CD4-positive, alpha-beta T cell treated with Interleukin-17A for 4 hours (primary cell): ENCODE measurements at places on chromosomes 1 and 21.
A peak's percentile ranks its signal among the peaks of the same experiment; 100 is the strongest.

DNA sequence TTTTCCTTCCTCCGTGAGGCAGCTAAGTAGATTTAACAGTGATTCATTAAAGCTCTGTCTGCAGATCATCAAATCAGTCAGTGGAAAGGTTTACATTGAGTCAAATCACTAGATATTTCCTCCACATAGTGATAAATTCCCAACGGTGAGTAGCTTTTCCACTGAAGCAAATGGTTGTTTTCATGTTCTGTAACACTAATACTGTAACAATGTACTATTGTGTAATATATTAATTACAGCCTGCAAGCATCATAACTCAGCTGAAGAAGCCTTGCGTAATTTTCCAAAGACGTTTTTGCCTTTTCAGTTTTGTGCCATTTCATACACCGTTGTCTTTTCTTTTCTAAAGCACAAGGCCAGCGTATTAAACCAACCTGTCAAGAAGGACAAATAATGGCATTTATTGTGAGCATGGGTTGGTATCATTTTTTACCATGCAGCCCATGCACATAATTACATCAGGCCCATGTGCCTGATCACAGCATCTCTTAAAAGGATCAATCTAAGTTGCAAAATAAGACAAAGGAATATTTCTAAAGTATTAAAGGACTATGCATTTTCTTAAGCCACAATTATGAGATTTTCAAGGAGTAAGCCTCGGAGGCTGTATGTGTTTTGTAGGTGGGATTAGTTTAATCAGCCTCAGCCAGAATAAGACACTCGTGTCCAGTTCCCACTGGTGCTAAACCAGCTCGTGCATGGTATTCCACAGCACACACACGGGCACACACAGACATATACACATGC is 16.7 kb upstream of the PDE9A start:
- no peak for DNase-seq

DNA sequence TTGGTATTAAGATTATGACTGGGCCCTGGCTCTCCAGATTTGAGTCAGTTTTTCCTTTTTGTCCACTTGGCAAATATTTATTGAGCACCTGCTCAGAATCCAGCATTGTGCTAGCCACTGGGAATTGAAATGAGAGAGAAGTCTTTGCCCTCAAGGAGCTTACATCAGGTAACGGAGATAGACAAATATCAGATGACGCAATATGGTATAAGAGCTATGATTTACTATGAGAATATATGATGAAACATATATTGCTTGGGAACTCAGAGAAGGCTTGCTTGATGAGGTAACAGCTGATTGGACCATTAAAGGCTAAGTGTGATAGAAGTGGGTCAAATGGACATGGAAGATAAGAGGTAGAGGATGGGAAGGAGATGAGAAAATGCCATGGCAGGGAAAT is 41.0 kb upstream of the GPR88 start:
- no peak for DNase-seq

DNA sequence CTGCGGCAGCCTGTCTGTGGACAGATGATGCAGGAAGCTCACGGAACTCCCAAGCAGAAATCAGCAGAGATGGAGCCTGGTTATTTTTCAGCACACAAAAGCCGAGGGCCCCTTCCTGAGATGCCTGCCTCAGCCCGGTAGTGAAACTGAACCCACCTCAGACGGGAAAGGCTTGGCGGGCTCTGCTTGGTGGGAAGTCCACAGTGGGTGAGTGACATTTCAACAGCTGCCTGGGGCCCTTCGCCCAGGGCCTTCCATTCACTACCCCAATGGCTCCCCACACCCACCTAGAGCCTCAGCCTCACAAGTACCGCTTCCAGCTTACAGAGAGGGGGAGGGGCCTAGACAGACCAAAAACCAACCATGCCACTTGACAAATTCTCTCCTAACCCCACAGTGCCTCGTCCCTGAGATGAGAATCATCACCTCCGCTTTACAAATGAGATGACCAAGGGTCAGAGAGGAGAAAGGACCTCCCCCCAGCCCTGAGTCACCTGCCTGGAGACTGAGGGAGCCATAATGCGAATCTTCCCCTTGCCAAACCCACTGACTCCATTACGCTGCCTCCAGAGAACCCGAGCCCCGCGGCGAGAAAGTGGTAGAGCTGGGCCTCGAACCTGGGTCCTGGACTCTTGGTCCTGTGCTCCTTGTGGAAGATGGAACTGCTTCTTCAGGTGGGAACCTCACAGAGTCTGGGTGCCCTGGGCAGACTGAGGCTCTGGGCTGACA is 3.4 kb upstream of the ECE1 start:
- DNase-seq: peak; percentile 71

DNA sequence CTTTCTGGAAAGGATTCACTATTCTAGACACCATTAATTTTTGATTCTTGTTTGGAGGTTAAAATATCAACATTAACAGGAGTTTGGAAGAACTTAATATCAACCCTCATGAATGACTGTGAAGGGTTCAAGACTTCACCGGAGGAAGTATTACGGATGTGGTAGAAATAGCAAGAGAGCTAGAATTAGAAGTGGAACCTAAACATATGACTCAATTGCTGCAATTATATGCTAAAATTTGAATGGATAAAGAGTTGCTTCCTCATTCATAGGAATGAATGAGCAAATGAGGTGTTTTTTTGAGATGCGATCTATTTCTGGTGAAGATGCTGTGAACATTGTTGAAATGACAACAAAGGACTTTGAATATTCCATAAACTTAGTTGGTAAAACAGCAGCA is 77.9 kb upstream of the TNFSF4 start:
- DNase-seq: no peak

- no peak for DNase-seq
Measured at GRCh38 chr1:176444286-176444685, 18.7 kb upstream of the PAPPA2 start.

DNA sequence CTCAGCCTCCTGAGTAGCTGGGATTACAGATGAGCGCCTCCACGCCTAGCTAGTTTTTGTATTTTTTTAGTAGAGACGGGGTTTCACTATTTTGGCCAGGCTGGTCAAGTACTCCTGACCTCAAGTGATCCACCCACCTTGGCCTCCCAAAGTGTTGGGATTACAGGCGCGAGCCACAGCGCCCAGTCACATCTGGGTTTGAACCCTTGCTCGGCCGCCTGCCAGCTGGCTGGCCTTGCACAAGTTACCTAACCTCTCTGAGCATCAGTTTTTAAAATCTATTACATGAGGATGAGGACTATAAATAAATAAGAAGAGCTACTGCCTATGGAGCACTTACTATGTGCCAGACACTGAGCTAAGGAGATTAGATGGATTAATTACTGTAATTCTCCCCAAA is 17.7 kb upstream of the PADI2 start:
- no peak for DNase-seq

GRCh38 chr21:45926281-45926680 is 55.3 kb upstream of the COL6A1 start:
- DNase-seq: no peak

GRCh38 chr21:43909741-43910400 is 44.8 kb downstream of the AGPAT3 start:
- DNase-seq: no peak

DNA sequence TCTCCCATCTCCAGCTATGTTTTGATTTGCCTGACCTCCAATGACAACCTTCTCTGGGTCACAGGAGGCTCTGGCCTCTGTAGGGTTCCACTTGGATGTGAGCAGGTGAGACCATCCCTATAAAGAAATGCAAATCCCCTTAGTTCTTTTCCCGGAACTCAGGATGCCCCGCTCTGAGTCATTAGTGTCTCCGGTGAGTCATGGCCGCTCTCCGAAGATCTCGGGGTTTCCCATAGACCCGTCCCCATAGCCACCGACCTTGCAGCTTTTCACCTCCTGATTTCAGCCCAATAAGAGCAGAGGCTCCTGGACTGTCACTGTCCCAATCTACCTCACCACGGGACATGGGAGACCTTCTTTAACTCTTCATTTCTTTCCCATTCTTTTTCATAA is 98.2 kb downstream of the PGBD5 start:
- no peak for DNase-seq

- DNase-seq: no peak
Measured at GRCh38 chr1:232134365-232134764, 495.6 kb downstream of the SIPA1L2 start.

DNA sequence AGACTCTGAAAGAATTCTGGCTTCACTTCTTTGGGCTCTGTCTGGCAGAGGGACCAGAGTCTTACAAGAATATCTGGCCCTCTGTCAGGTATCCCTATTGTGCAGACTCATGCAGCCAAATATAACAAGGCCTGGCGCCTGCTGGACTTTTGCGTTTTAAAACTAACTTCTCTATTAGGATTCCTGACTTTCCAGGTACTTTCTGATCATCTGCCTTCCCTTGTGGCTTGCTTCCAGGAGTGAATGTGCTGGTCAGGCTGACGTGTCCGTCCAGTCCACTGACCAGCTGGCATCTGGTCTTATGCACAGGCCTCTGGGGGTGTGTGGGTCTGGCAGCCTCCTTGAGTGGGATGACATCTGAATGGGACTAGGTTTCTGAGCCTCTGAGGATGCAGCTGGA is 8.6 kb upstream of the RAB29 start:
- DNase-seq: no peak

DNA sequence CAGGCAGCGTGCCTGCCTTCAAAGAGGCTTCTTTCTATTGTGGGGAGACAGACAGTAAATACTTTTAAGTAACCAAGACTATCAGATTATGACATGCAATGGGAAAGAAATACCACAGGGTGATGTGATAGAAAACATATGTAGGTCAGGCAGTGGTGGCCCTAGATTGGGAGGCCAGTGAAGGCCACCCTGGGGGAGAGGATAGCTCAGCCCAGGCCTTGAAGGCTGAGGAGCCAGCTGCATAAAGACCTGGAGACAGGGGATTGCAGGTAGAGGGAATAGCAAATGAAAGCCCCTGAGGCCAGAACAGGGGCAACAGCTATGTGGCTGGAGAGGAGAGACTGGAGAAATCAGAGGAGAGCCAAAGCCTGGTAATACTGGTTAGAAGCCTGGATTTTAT is 4.0 kb downstream of the SOX13 start:
- no peak for DNase-seq

DNA sequence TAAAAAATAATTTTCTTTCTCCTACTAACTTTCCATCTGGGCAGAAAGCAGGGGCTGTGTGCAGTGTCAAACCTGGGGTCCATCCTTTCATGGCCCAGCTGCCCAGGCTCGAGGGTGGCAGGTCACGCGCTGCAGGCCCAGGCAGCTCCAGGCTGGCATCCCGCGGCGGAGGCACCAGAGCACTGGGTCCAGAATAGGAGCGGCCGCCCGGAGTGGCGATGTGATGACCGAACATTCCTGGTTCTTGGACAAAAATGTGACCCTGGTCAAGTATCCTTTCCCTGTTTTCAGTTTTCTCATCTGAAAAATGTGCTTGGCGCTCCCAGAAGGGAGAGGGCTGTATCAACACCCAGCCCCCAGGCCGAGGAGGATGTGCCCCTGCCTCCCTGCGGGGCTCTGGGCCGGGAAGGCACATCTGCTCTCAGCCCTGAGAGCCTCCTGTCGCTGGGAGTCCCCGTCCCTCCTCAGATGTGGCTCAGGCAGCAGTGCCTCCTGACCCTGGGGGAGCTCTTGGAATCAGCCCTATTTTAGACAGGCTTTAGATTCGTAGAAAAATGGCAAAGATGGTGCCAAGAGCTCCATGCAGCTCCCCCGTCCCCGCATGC is 29.3 kb downstream of the SLX9 start:
- DNase-seq: no peak

DNA sequence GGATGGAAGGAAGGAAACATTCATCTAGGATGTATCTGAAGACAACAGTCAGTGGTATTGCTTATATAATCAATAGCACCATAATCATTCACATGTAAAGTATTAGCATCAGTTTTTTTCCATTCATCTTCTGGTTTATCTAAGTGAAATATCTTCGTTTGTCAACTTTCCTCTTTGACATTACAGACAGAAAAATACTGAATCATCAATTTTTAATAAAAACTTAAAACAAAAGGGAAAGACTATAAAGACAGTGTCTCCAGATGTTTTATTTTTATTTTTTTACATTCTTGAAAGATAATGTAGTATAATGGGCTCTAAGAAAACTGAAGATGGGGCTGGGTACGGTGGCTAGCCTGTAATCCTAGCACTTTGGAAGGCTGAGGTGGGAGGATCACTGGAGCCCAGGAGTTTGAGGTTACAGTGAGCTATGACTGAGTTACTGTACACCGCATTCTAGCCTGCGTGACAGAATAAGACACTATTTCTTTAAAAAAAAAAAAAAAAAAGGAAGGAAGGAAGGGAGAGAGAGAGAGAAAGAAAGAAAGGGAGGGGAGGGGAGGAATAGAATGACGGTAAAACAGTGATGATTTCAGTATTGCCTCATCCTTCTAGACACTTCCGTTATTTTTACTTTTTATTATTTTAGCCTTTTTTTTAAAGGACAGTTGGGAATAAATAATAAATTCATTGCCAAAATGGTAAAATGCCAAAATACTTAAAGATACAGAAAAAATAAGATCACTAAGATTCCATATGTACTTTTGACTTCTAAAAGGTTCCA is 89.5 kb downstream of the NRIP1 start:
- no peak for DNase-seq

DNA sequence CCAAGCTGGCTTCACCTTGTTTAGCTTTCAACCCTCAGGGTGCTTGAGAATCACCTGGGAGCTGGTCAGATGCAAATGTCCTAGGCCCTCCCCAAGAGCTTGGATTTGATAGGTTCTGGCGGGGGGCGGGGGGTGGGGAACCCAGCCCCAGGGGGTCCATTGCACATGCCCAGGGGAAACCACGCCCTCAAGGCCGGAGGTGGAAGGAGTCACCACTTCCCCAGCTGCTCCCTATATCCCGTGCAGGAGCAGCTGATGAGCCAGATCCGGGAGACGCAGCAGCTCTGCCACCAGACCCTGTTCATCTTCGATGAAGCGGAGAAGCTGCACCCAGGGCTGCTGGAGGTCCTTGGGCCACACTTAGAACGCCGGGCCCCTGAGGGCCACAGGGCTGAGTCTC is 5.8 kb downstream of the TOR3A start:
- DNase-seq: no peak

GRCh38 chr1:230828421-230828820 is 39.9 kb downstream of the C1orf198 start:
- DNase-seq: no peak

- peak; percentile 66 for DNase-seq
Measured at GRCh38 chr21:42614396-42614795, 39.0 kb upstream of the PDE9A start.

- no peak for DNase-seq
Measured at GRCh38 chr1:30507401-30508174, 215.8 kb downstream of the MATN1 start.

DNA sequence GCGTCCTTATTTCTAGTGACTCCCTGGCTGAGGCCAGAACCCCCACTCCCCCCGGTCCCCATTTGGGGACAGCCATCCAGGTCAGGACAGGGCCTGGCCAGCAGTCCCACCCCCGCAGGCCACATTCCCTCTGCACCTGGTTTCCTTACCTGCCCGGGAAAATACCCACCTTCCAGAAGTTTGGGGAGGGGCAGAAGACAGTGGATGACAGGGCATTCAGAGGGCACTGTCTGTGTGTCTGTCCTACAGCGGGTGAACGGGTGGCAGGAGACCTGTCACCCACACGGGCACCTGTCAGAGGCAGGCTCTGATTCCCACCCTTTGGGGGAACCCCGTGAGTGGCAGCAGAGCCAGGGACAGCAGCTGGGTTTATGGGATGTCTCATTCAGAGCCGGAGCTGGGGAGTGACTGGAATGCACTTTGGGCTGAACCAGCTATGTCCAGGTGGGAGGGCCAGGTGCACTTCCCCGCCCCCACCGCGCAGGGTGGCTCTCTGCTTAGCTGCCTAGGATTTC is 2.0 kb downstream of the ARHGEF16 start:
- DNase-seq: no peak
